ENCODE measurements at places on chromosomes 2 and 18. TPM values are rescaled to one million over a fixed set of nuclear protein-coding genes. Genes with fewer than 3 reads are reported as not detected.

TBR1 gene
- 0.97 TPM for total RNA-seq

RIT2 gene
- total RNA-seq: not detected

DNA sequence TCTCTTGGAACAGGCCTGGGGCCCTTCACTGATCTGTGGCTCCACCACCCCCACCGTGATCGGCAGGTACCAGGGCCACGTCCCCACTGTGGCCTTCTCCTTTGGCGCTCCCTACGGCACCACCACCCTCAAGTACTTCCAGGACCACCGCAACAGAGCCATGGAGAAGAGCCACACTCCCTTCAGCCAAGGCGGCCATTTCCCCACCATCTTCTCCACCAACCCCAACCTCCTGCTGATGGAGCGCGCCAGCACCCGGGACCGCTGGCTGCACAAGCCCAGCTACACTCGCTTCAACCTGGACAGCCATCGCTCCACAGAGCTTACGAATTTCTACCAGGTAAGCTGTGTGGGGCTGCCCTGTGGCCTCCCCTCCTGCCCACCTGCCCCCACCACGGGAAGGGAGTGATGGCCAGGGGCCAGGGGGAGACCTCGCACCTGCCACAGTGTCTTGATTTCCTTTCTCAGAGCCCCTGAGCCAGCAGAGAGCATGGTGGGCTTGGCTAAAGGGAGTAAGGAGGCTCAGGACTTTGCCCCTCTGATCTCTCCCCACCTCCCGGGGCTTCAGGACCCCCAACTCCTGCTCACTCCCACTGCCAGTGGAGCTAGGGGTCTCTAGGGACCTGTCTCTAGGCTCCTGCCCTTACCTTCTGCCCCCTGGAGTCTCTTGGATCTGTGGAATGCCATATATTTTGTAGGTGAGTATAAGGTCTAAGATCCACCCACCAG lies 65.2 kb downstream of the CIB4 start:
- H3K4me3 ChIP-seq: no peak overlapping the region
- H3K27me3 ChIP-seq: peaks cover 60% of the 10 kb centered on the region
- no peak for DNase-seq

DNA sequence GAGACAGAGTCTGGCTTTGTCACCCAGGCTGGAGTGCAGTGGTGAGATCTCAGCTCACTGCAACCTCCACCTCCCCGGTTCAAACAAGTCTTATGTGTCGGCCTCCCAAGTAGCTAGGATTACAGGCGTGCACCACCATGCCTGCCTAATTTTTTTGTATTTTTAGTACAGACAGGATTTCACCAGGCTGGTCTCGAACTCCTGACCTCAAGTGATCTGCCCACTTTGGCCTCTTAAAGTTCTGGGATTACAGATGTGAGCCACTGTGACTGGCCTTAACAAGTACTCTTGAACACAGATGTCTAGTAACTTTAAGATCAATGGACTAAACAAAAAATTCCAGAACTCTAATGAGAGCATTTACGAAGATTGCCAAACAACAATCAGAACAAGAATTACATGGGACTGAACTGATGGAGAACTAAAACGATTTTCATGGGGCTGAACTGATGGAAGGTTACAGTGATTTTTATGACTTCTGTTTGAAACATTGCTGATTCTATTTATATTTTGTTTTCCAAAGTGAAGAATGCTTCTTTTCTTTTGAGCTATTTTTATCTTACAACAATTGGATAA lies 46.5 kb upstream of the ST3GAL5 start:
- H3K36me3 ChIP-seq: no peaks in the 10 kb centered on the region
- 0 out of 2 replicates have a peak overlapping the region, but pooled peaks have one; percentile 6 for H3K4me3 ChIP-seq
- peaks cover 36% of the 10 kb centered on the region for H3K4me1 ChIP-seq
- no peaks in the 10 kb centered on the region for H3K27me3 ChIP-seq
- DNase-seq: no peak

- no peak for DNase-seq
- H3K27ac ChIP-seq: no peak overlapping the region
- no peaks in the 10 kb centered on the region for H3K36me3 ChIP-seq
- H3K4me3 ChIP-seq: no peak overlapping the region
Measured at GRCh38 chr2:60336442-60337141, 216.9 kb downstream of the BCL11A start.

DNA sequence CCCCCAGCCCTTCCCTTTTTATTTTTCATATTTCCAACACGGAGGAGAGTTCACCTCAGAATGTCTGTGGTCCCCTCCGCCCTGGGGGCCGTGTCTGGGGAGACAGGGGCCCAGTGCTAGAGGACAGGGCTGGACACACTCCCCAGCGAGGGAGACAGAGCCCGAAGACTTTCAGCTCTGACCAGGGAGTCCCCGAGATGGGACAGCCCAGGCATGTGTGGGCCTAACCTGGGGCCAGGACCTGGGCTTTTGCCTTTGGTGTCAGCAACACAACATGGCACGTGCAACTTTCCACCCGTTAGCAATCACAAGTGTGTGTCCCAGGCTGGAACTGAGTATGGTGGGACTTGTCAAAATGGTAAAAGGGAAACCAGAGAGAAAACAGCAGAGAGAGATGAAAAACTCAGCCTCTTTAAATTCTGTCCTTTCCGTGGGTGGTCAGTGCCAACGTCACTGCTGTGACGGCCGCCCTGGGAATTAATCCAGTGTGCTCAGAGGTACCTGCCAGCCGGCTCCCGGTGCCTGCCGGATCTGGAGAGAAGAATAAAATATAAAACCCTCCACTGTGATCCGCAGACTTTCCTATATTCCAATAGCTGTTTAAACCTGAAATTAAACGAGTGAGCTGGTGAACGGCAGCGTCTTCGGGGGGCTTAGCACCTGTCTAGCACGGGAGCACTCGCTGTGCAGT lies 245.8 kb downstream of the EIPR1 start:
- H3K36me3 ChIP-seq: no peaks in the 10 kb centered on the region
- H3K4me1 ChIP-seq: no peaks in the 10 kb centered on the region
- H3K4me3 ChIP-seq: no peak overlapping the region

GRCh38 chr2:217856871-217857270 lies 145.9 kb downstream of the TNS1 start:
- no peak for DNase-seq
- 0 out of 2 replicates have a peak overlapping the region, but pooled peaks have one; percentile 96 for H3K27ac ChIP-seq
- H3K27me3 ChIP-seq: no peaks in the 10 kb centered on the region
- peaks cover 49% of the 10 kb centered on the region for H3K4me1 ChIP-seq

- DNase-seq: no peak
- peaks cover 55% of the 10 kb centered on the region for H3K4me1 ChIP-seq
- H3K36me3 ChIP-seq: no peaks in the 10 kb centered on the region
- H3K27ac ChIP-seq: peak overlapping the region; percentile 43
- no peaks in the 10 kb centered on the region for H3K27me3 ChIP-seq
Measured at GRCh38 chr18:68428661-68429060, 286.2 kb downstream of the TMX3 start.

GRCh38 chr2:145800151-145801091 lies 1280.5 kb upstream of the ZEB2 start:
- no peak overlapping the region for H3K27ac ChIP-seq
- DNase-seq: no peak
- no peaks in the 10 kb centered on the region for H3K4me1 ChIP-seq
- no peaks in the 10 kb centered on the region for H3K27me3 ChIP-seq

- peaks cover 20% of the 10 kb centered on the region for H3K4me1 ChIP-seq
- H3K27me3 ChIP-seq: no peaks in the 10 kb centered on the region
- no peak overlapping the region for H3K4me3 ChIP-seq
- no peak overlapping the region for H3K27ac ChIP-seq
- no peaks in the 10 kb centered on the region for H3K36me3 ChIP-seq
Measured at GRCh38 chr2:129803032-129803431, 176.4 kb upstream of the RAB6C start.

- no peak for DNase-seq
- H3K27me3 ChIP-seq: no peaks in the 10 kb centered on the region
- peaks cover 15% of the 10 kb centered on the region for H3K36me3 ChIP-seq
- H3K27ac ChIP-seq: no peak overlapping the region
Measured at GRCh38 chr2:234993541-234993981, 41.7 kb downstream of the SH3BP4 start.

DNA sequence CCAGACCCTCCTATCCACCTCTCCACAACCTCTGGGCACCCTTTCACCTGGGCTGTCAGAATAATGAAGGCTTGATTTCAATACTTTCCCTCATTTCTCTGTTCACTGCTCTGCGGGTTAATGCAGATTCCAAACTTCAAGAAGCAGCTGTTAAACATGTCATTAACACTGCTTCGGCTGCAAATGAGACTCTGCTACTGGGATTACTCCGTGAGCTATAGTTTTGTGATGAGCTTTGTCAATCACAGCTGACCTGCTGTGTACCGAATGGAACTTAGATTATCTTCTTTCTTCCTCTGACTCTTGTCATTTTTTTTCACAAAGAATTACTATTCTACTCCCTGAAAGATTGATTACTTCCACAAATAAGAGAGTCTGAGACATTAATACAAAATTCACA lies 160.5 kb downstream of the TMEM182 start:
- no peak overlapping the region for H3K27ac ChIP-seq
- no peak for DNase-seq
- H3K4me3 ChIP-seq: no peak overlapping the region
- no peaks in the 10 kb centered on the region for H3K27me3 ChIP-seq

- peaks cover 13% of the 10 kb centered on the region for H3K27me3 ChIP-seq
- H3K36me3 ChIP-seq: no peaks in the 10 kb centered on the region
- H3K27ac ChIP-seq: no peak overlapping the region
- 0 out of 2 replicates have a peak, but pooled peaks cover 4% of the 10 kb centered on the region for H3K4me1 ChIP-seq
- no peak for DNase-seq
Measured at GRCh38 chr2:101386599-101387150, 628 bp downstream of the CREG2 start.

DNA sequence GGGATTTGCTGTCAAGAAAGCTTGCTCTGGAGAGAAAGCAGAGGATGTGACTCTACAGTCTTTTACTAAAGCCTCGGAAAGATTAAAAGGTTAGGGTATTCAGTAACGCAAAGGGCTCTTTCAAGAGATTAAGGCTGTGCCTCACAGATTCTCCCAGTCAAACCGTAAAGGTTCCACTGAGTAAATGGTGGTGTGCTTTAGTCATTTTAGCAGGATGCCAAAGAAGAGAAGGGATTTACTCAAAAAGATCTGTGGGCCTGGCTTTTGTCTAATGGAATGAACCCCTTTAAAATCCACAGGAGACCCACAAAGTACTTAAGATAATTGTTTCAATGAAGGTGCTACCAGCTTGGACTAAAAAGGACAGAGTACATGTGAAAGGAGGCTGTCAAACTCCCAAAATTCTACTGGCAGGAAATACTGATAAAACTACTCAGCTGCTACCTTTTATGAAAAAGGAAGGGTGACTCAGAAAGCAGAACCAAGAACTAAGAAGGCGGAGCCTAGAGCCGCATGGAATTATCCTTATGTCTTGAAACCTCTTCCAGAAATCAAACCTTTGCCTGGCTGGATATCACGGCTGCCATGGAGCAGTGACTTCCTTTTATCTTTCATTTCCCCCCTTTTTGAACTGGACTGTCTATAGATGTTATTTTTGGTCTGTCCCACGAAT lies 670.2 kb upstream of the ZEB2 start:
- H3K27me3 ChIP-seq: no peaks in the 10 kb centered on the region
- H3K27ac ChIP-seq: no peak overlapping the region
- no peaks in the 10 kb centered on the region for H3K36me3 ChIP-seq
- peak; percentile 7 for DNase-seq
- H3K4me1 ChIP-seq: peaks cover 9% of the 10 kb centered on the region

- DNase-seq: peak; percentile 55
- H3K4me1 ChIP-seq: peaks cover 24% of the 10 kb centered on the region
- peak overlapping the region; percentile 53 for H3K4me3 ChIP-seq
- no peaks in the 10 kb centered on the region for H3K27me3 ChIP-seq
- H3K27ac ChIP-seq: peak overlapping the region; percentile 45
Measured at GRCh38 chr2:26043862-26044696, 10.2 kb downstream of the RAB10 start.

DNA sequence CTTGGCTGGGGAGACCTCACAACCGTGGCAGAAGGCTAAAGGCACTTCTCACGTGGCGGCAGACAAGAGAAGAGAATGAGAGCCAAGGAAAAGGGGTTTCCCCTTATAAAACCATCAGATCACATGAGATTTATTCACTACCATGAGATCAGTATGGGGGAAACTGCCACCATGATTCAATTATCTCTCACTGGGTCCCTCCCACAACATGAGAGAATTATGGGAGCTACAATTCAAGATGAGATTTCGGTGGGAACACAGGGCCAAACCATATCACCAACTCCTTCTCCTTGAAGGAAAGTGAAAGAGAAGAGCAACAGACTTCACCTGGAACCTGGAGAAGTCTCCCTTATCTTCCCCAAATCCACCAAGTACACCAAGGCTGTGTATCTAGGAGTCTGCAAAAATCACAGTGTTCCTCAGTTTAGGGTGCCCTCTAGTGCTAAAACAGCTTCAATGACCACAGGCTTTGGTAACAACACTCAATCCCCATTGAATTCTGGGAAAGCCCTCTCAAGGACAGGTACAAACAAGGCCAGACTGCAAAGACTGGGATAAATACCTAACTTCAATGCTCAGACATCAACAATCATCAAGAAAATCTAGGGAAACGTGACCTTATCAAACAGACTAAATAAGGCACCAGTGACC lies 148.8 kb upstream of the SRD5A2 start:
- no peaks in the 10 kb centered on the region for H3K4me1 ChIP-seq
- H3K27ac ChIP-seq: no peak overlapping the region
- H3K4me3 ChIP-seq: no peak overlapping the region

All from GM23248 (cell line).